ENCODE measurements at places on chromosomes 5 and 9. TPM values are rescaled to one million over a fixed set of nuclear protein-coding genes. Genes with fewer than 3 reads are reported as not detected.

The PCDHGA12 gene
- 5.3 TPM for total RNA-seq

DNA sequence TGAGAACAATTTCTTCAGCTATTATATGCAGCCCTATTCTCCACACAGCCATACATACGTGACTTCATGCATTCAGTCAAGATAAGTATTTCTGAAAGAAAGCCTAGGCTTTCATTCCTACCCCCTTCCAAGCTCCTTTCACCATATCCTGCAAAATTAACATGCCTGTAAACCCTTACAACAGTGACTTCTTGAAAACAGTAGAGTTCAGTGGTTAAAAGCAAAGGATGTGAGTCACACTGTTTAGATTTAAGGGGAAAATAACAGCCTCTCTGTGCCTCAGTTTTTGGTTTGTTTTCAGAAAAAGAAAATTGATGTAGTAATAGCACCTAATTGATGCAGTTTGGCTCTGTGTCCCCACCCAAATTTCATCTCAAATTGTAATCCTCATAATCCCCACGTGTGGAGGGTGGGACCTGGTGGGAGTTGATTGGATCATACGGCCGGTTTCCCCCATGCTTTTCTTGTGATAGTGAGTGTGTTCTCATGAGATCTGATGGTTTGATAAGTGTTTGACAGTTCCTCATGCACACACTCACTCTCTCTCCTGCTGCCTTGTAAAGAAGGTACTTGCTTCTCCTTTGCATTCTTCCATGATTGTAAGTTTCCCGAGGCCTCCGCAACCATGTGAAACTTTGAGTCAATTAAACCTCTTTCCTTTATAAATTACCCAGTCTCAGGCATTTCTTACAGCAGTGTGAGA is 264.8 kb downstream of the CETN3 start:
- no peak for ATAC-seq

The GHR gene
- 6.8 TPM for total RNA-seq

The ADRB2 gene
- 11.8 TPM for total RNA-seq

The IRX1 gene
- total RNA-seq = not detected

The PIP5KL1 gene
- not detected for total RNA-seq

GRCh38 chr5:84650429-84650828 is 265.7 kb upstream of the EDIL3 start:
- ATAC-seq = no peak

DNA sequence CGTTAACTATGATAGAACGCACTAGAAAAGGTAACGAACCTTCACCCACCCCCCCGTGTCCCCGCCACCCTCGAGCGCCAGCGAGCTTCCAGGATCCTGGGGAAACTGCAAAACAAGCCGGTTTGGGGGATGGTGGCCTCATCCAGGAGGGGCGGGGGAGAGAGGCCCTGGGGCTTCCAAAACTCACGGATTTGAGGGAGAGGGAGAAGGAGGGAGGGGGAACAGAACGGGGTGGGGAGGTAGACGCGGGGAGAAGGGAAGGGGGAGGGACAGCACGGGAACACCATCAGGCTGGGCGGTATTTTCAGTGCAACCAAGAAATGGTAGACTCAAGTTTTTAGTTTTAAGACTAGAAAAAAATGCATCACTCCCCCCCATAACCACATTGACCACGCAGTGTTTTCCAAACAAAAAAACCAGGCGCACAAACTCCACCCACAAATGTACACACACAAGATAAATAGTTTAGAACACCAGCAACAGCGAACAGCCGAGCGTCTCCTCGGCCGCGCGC is 1.4 kb downstream of the NRARP start:
- ATAC-seq = no peak

DNA sequence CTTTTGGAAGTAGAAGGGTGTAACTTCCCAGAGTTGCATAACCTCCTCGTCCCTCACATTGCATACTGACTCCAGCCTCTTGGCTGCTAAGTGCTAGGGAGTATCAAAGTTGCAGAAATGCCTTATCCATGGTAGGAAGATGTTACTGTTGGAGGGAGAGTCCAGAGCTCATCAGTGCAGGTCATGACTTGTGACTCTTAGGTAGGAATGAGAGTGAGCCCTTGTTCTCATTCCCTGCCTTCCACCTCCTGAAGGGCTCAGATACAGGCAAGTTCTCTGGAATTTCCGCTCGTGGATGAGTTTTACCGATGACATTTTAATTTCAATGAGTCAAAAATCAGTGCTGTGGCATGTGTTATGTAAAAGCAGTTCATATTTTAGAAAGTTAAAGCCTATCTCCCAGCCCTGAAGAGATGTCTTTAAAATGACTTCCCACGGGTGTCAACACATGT is 17.0 kb downstream of the IRX1 start:
- no peak for ATAC-seq

DNA sequence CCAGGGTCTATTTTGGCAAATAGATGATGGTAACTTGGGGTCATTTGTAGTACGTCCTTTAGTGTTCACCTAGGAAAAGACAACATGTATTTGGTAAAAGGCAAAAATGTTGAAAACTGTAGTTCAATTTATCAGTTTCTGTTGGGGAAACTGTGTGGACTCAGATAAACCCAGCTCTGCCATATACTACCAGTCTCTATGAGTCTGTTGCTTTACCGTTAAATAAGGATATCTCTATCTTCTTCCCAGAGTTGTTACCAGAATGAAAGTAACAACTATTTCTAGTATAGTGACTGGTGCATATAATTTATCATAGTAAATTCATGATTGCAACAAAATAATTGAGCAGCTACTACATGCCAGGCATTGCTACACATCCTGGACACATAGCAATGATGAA is 3.8 kb upstream of the IQGAP2 start:
- no peak for ATAC-seq

- no peak for ATAC-seq
Measured at GRCh38 chr9:81858657-81859430, 69.4 kb upstream of the SPATA31D4 start.

The IL9 gene
- total RNA-seq = not detected

DNA sequence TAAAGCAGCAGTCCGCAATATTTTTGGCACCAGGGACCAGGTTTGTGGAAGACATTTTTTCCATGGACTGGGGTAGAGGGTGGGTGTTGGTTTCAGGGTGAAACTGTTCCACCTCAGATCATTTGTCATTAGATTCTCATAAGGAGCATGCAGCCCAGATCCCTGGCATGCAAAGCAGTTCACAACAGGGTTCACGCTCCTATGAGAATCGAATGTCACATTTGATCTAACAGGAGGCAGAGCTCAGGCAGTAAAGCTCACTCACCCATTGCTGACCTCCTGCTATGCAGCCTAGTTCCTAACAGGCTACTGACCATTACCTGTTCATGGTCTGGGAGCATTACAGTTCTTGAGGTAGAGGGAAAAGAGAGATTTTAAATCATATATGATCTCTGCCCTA is 241.5 kb upstream of the COX7C start:
- ATAC-seq = no peak

DNA sequence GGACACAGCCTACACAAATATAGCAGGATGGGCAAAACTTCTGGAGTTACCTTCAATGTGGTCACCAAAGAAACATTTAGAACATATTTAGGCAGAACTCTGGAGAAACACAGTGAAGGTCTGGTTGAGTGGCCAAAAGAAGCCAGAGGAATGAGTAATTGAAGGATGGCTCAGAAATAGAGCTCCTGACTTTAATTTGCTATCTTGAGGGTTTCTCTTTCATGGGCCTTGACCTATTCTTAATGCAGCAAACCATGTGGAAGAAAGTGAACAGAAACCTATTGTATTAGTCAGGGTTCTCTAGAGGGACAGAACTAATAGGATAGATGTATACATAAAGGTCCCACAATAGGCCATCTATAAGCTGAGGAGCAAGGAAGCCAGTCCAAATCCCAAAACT is 650.5 kb downstream of the ACTL7B start:
- no peak for ATAC-seq

The TMEM252 gene
- not detected for total RNA-seq

DNA sequence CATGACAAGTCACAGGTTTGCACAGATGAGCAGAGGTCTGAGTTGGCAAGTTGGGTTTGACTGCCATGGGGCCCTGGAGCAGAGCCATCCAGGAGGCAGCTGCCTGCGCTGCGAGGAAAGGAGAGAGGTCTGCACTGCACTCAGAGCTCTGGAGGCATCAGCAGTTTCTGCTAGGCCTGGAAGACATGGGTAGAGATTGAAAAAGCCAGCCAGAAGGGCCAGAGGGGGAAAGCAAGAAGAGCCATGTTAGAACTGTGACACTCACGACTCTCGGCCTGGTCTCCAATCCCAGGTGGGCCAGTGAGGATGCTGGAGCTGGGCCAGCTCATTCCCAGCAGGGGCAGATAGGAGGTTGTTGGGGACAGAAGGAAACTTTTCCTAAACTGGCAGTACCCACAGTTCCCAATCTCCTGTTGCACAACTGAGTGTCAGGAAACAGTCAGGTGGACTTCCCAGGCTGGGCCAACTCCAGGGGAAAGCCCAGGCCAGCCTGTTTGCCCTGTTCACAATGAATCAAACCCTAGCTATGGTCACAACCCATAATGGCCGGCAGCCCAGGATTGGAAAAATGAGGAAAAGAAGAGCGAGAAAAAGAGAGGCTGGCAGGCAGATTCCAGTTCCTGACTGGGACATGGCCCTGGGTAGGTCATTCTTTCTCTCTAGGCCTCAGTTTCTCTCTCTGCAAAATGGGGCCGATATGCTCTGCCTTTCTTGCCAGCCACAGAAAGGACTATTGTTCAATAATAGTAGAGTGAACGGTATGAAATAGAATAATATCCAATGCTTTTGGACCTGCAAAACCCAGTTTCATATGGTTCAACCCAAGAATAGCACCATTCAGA is 7.8 kb upstream of the ORM1 start:
- no peak for ATAC-seq

The ADGRD2 gene
- total RNA-seq = not detected

GRCh38 chr9:123523001-123523400 is 167.0 kb downstream of the CRB2 start:
- no peak for ATAC-seq

The CCL27 gene
- not detected for total RNA-seq

DNA sequence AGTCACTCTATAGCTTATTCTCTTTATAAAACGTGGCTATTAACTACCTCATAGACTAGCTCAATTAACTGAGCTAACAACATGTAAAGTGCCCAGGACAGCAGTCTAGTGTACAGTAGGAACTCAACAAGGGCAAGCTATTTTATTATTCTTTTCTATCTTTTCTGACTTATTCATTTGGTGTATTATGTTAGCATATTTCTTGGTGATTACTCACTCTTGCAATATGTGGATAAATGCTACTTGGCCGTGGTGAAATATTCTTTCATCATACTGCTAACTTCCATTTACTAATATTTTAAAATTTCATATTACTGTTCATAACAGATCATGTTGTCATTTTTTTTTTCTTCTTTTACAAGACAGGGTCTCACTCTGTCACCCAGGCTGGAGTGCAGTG is 4.9 kb downstream of the SLC25A51 start:
- ATAC-seq = no peak

GRCh38 chr5:152202321-152202720 is 202.8 kb downstream of the NMUR2 start:
- ATAC-seq = no peak

GRCh38 chr9:87227456-87227855 is 270.2 kb upstream of the DAPK1 start:
- ATAC-seq = no peak

GRCh38 chr9:126057121-126057825 is 269.4 kb upstream of the MVB12B start:
- ATAC-seq = peak; percentile 35

GRCh38 chr9:92484563-92484962 is 2.3 kb upstream of the ASPN start:
- no peak for ATAC-seq

The PRELID2 gene
- total RNA-seq = 13.6 TPM

DNA sequence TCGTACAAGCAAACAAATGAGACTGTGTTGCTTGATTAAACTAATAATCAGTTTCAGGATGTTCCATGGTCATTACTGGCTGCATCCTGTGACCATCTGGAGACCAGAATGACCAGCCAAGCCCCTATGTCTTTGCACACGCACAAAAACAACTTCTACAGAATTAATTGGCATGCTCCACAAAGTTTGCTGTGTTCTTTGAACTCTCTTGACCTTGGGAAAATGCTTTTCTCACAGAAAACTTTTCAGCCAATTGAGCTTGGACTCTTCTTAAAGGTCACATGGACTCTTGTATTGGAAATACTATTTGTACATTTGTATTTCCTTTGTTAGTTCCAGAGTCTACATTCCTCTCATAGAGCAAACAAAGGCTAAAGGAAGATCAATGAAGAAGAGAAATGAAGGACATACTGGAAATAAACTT is 147.8 kb downstream of the ARRDC3 start:
- no peak for ATAC-seq

DNA sequence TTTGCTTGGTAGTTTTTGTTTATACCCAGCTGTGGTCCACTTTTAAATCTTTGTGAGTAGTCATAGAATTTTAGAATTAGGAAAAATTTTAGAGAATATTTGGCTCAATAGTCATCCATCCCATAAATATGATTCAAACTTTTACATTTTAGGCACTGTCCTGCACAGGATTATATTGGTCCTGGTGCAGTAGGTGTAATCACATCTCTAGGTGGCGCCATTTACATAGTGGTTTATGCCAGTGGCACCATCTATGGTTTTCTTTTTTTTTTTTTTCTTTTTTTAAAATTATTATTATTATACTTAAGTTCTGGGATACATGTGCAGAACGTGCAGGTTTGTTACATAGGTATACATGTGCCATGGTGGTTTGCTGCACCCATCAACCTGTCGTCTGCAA is 260.7 kb upstream of the KCNN2 start:
- ATAC-seq = no peak

DNA sequence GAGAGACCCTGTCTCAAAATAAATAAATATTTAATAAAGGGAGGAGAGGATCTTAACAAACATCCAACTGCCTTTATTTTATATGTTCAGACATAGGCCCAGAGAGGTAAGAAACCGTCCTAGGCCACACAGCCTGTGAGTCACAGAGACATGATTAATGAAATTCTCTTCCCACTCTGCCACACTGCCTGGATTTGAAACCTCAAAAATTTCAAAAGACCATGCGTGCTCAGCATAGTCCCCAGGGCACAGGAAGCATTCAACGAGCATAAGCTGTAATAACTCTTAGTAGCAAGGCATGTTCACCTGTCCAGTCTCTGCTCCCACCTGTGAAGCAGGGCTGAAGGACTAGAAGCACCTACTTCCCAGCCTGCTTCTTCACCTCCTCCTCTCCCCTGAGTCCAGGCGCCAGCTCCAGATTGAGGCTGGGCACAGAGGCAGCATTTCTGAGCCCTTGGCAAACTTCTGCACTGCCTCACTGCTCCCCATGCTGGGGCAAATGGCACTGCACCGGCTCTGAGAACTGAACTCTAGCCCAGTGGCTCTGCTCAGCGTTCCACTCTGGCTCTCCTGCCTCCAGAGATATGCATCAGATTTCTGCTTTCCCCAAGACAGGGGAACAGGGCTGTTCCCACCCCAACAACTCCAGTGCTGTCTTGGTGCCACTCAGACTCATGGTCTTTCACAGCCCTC is 1.1 kb downstream of the FAT2 start:
- no peak for ATAC-seq

Measured in gastroesophageal sphincter (tissue), 4 donors.